Naive thymus-derived CD8-positive, alpha-beta T cell (primary cell): ENCODE measurements at places on chromosomes 7 and 10. TPM values are rescaled to one million over a fixed set of nuclear protein-coding genes. Genes with fewer than 3 reads are reported as not detected.

DNA sequence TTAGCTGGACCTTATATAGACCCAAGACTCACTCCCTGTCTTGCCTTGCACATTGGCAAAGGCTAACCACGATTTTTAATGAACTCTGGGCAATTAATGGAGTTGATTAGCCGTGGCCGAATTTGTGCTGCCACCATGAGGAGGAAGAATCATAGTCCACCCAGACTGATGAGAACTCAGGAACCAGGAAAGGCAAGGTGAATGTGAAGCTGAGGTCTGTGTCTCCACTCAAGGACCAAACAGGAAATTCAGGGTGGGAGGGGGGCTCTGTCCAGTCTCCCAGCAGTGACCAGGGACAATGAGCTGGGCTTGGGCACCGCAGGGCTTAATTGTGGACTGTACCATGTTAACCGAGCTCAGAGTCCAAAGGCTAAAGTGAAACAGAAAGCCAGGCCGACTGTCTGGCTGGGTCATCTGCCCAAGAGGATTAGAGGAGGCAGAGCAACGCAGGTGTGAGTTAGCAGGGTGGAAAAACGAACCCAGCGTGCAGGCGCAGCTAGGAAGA, 127.0 kb upstream of the JCAD start:
- H3K27me3 ChIP-seq, result peaks cover 20% of the 10 kb centered on the region
- no peak overlapping the region for H3K27ac ChIP-seq
- no peaks in the 10 kb centered on the region for H3K36me3 ChIP-seq

Gene STK17A
- 208 TPM for total RNA-seq

- H3K27me3 ChIP-seq, result no peaks in the 10 kb centered on the region
- H3K4me3 ChIP-seq, result no peak overlapping the region
- H3K36me3 ChIP-seq, result no peaks in the 10 kb centered on the region
- H3K4me1 ChIP-seq, result no peaks in the 10 kb centered on the region
- no peak overlapping the region for H3K27ac ChIP-seq
Measured at GRCh38 chr7:71707041-71707440, 575.1 kb downstream of the GALNT17 start.

GRCh38 chr7:26013551-26014083, 138.4 kb upstream of the NFE2L3 start:
- H3K27me3 ChIP-seq, result peaks cover 12% of the 10 kb centered on the region
- DNase-seq, result no peak
- no peak overlapping the region for H3K27ac ChIP-seq
- H3K4me1 ChIP-seq, result no peaks in the 10 kb centered on the region

GRCh38 chr7:151923097-151923876, 33.0 kb upstream of the GALNTL5 start:
- peaks cover 3% of the 10 kb centered on the region for H3K27me3 ChIP-seq
- H3K36me3 ChIP-seq, result no peaks in the 10 kb centered on the region
- H3K4me1 ChIP-seq, result no peaks in the 10 kb centered on the region
- H3K4me3 ChIP-seq, result no peak overlapping the region
- no peak for DNase-seq
- H3K27ac ChIP-seq, result peak overlapping the region; percentile 24

DNA sequence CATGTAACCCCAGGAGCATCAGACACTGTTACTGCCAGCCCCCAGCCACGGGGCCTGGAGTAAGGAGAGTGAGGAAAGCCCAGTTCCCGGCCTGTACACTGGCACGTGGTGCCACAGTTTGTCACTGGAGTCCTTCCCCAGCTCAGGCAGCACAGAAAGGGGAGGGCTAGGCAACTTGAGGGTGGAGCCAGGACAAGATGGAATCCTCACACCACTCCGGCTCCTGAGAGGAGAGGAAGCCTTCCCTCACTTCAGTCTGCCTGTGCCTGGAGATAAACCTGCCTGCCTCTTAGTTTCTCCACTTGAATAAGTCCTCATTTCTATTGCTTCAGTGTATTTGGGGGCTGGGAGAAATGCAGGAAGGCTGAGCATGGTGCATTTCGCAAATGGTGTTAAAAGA, 176.0 kb downstream of the KIAA1217 start:
- H3K27ac ChIP-seq, result no peak overlapping the region
- H3K4me1 ChIP-seq, result no peaks in the 10 kb centered on the region
- H3K4me3 ChIP-seq, result no peak overlapping the region

Gene OPN4
- not detected for total RNA-seq

Gene LRIT1
- not detected for total RNA-seq

DNA sequence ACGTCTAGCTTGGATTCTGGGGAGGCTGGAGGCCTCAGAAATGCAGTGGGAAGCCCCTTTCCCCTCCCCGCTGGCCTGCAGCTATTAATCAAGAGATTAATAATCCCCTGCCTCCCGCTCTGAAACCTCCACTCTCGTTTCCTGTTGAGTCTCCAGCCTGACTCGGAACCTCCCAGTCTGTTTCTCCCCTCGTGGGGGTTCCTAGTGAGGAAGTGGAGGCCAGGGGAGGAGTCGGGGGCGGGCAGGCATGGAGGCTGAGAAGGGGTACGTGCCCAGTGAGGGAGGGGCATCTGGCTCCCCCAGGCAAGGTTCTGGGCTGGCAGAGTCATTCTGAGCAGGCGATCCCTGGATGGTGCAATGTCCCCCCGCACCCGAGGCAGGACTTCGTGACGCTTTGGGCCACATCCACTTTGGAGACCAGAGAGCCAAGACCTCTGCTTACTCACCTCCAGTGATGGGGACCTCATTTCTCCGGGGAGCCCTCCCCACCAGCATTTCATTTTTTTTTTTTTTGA, 73.6 kb downstream of the COL26A1 start:
- H3K4me1 ChIP-seq, result no peaks in the 10 kb centered on the region
- no peak for DNase-seq
- no peak overlapping the region for H3K27ac ChIP-seq
- H3K27me3 ChIP-seq, result peaks cover 23% of the 10 kb centered on the region
- H3K4me3 ChIP-seq, result no peak overlapping the region

DNA sequence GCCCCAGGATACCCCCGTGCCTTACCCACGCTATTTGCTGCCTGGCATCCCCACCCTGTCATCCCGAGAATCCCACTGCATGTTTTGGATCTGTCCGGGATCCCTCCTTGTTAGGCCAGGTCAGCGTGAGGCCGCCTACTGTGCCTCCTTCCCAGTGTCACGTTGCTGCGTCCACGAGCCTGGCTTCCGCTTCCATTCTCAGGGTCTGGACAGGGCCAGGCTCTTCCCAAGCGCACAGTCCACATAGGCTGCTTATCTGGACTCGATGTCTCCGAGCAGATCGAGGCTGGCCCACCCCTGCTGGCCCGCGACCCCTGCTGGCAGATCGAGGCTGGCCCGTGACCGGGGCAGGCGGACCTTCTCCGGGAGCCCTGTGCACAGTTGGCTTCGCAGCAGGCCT, 27.1 kb downstream of the FOXK1 start:
- H3K4me1 ChIP-seq, result peaks cover 86% of the 10 kb centered on the region
- no peak overlapping the region for H3K4me3 ChIP-seq
- DNase-seq, result no peak

Gene AGBL3
- 10.9 TPM for total RNA-seq

GRCh38 chr10:133159611-133159949, 439 bp upstream of the KNDC1 start:
- no peak for DNase-seq
- no peak overlapping the region for H3K4me3 ChIP-seq
- no peaks in the 10 kb centered on the region for H3K4me1 ChIP-seq
- H3K36me3 ChIP-seq, result no peaks in the 10 kb centered on the region

GRCh38 chr7:90520484-90520883, 51.0 kb downstream of the PTTG1IP2 start:
- no peak overlapping the region for H3K27ac ChIP-seq
- DNase-seq, result no peak
- H3K4me3 ChIP-seq, result no peak overlapping the region
- H3K4me1 ChIP-seq, result no peaks in the 10 kb centered on the region

- H3K27me3 ChIP-seq, result no peaks in the 10 kb centered on the region
- peaks cover 23% of the 10 kb centered on the region for H3K36me3 ChIP-seq
Measured at GRCh38 chr10:26978519-26978918, 117.8 kb upstream of the ABI1 start.

Gene CELF2
- total RNA-seq, result 174 TPM
